ENCODE measurements at places on chromosomes 7 and 10.

DNA sequence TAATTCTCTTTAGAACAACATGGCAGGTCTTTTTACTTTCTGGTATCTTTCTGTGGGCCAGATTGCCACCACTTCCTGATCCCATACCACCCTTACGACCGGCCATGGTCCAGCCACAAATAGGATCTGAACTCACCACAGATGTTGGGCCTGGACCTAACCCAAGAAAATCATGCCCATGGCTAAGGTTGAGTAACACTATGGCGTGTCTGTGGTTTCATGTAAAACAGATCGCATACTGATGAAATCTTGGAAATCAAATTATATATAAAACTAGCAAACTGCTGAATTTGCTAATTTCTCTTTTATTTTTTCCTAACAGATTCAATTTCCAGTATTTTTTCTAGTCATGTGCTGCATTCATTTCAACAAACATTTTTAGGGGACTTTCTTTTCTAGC is 77.2 kb downstream of the CH25H start:
- no peak for DNase-seq

- no peak for DNase-seq
Observed at GRCh38 chr7:22577470-22578001, 77.5 kb upstream of the STEAP1B start.

- DNase-seq: no peak
Observed at GRCh38 chr10:123004298-123004697, 4.3 kb downstream of the IKZF5 start.

DNA sequence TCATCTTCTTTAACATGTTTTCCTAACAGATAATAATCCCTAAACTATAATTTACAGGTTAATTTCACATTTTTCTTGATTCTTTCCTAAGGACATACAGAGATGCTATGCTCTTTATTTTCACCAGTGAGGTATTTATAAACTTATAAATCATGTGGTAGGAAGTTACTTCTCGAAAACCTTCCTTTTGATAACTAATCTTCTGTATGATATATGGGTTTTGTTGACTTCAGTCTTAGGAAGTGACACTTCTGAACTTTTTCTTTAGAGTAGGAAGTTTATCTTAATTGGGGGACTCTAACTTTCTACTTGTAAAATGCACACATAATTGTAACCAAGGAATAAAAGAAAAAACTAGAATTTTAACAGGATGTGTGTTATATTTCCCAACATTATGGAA is 9.8 kb upstream of the PNPLA8 start:
- DNase-seq: no peak

- no peak for DNase-seq
Observed at GRCh38 chr10:117391436-117392205, 16.4 kb upstream of the PDZD8 start.

DNA sequence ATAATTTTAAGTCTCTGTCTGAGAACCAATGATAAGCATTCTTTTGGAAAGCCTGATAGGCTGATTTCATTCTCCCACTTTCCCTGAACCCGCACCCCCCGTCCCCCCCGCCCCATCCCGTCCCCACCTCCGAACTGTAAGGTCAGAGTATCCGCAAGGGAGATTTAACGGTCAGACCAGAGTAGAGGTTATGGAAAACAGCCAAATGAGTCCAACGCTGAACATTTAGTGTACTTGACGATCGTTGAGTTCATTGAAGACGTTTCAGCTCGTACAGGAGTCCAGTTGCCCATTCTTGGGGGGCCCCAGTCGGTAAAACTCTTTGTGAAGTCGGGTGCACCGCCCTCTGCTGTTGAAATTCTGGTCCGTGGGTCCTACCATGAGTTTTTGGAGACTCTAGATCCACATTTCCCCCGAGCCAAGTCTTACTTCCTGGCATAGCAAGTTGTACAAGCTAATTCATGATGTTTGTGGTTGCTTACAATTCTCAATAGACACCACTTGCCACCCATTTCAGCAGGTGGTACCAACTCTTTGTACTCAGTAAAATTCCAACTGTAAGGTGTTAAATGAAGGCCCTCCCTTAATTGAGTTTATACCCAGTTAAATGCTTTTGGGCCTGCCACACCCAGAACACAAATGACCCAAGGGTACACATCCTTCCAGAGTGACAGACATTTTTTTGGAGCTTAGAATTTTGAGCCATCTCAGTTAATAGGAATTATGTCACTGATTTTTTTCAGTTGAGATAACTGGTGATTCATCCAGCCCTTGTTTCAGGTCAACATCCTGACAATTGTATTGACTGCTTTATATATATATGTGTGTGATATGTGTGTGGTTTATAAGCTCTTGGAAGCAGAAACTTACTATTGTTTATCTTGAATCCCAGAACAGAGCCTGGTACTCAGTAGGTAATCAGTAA is 1.2 kb downstream of the MARCHF5 start:
- DNase-seq: no peak

DNA sequence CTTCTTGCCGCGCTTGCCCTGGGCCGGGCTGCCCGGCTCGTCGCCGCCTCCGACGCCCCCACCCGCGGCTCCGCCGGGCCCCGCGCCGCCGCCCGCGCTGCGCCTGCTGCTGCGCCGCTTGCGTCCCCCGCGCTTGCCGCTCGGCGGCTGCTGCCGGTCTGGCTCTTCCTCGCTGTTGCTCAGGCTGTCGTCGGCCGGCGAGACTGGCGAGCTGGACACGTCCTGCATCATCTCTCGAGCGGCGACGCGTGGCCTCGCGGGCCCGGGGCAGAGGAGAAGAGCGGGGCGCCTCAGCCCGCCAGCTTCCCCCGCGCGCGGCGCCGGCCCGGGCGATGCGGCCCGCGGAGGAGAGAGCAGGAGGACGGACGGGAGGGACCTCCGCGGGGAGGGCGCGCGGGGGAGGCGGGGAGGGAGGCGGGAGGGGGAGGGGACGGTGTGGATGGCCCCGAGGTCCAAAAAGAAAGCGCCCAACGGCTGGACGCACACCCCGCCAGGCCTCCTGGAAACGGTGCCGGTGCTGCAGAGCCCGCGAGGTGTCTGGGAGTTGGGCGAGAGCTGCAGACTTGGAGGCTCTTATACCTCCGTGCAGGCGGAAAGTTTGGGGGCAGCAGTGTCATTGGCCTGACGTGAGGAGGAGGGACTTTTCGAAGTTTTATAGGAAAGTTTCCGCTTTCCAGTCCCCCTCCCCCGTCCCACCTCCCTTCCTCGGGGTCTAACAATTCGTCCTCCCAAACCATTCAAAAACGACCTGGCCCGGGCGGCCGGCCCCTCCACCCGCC is at the start of gene TWIST1:
Gene TWIST1, minus strand, starts transcription at position 546 of the 779 bp plus-strand sequence. Its CDS starts 315 bp downstream, at position 231.
- DNase-seq: no peak

DNA sequence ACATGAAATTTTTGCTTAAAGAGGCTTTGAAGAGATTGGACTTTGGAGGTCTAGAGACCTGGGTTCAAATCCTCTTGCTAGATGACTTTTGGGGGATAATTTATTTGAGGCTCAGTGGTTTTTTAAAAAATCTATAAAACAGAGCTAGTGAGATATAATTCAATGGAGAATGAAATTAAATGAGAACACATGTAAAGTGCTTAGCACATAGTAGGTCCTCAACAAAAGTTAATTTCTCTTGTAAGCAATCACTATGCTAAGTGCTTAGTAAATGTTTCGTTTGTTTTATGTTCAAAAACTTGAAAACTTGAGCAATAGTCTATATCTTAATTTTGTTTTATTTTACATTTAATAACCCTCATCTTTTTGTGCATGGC is 64.8 kb downstream of the LRMDA start:
- DNase-seq: no peak

GRCh38 chr10:59342000-59342399 is 20.3 kb downstream of the FAM13C start:
- DNase-seq: no peak

- DNase-seq: no peak
Observed at GRCh38 chr7:27901028-27901760, 161.2 kb downstream of the TAX1BP1 start.

DNA sequence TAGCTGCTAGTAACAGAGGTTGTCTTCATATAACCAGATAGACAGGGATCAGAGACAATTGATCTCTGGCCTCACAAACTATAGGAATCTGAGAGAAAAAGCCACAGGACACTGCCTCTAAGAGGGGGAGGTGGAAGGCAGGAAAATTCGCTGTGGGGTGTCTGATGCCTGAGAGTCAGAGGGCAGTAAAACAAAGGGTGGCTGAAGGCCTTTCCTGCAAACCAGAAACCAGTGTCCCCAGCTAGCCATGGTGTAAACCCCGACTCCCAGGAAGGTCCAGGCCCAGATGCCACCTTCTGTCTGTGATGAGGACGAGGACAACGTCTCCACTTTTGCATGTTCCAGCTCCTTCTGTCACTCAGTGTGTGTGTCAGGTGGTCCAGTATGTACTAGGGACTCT is 215.1 kb downstream of the ADARB2 start:
- no peak for DNase-seq

GRCh38 chr10:122265896-122266295 is 5.2 kb upstream of the BTBD16 start:
- no peak for DNase-seq

DNA sequence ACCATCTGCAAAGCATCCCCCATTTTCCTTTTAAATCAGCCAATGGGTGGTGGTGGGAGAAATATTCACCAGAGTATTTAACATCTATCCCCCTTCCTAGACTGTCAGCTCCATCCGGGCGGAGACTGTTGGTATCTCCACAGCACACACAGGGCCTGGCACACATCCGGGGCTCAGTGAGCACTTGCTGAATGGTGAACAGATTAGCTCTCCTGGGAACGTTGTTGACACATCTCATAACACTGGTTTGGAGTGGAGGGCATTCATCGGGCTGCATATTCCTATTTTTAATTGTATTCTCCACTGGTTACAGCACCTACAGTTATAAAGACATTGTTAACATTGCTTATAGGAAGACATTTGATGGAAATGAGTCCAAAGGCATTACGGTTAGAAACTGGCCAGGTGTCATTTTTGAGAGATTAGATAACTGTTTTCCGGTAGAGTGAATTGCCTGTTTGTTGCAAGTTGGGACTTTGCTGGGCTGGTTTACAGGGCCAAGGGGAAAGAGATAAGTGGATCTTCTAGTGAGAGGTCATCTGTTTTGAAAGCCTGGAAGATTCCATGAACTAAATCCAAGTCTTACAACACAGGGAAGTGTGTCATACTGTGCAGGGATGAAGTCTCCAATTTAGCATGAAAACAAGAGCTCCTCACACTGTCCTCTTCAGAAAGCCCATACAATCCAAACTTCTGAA is 101.8 kb downstream of the EGFR start:
- DNase-seq: no peak

GRCh38 chr7:77954773-77955555 is 156.4 kb downstream of the PHTF2 start:
- DNase-seq: no peak

DNA sequence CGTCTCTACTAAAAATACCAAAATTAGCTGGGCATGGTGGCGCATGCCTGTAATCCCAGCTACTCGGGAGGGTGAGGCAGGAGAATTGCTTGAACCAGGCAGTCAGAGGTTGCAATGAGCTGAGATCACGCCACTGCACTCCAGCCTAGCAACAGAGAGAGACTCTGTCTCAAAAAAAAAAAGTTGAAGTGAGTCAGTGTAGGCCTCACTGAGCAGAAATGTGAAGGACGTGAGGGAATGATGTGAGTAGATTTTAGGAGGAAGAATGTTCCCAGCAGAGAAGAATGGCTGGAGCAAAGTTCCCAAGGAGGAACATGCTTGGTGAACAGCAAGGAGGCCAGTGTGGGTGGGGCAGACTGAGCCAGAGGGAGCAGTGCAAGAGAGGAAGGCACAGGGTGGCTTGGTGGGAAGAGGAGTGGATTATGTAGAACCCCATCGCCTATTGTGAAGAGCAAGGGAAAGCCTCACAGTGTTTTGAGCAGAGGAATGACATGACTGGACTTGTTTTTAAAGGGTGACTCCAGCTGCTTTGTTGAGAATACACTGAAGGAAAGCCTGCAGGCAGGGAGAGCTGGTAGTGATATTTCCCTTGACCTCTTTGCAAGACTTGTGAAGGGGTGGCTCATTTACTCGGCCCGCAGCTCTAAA is 708.7 kb downstream of the SUGCT start:
- no peak for DNase-seq

- no peak for DNase-seq
Observed at GRCh38 chr7:151019130-151019447, 5.2 kb downstream of the ATG9B start.

DNA sequence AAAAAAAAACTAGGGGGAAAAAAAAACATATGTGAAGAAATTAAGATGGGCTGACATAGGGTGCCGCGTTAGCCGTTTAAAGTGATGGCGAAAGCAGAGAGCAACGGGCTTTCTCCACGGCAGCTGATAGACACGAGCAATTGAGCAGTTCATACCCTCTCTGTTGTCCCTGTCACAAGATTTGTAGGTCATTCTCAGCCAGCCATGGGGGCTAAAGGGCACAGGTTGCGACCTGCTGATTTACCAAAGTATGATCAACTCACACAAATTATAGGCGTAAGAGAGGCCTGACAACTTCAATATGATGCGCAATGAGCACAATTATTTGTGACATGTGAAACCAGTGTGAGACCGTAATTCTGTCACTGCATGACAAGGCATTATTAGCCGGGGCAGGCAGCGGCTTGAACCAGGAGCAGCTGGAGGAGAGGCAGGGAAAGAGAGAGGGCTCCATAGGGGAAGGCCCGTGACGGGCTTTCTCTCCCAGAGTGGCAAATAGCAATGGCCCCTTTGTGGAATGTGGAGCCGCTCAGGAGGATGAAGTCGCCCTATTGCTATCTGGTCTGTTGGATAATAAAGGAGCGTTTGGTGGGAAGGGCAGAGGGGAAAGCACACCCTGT is 195.1 kb upstream of the HABP2 start:
- no peak for DNase-seq

GRCh38 chr10:111873041-111873440 is 310.5 kb downstream of the GPAM start:
- DNase-seq: no peak

DNA sequence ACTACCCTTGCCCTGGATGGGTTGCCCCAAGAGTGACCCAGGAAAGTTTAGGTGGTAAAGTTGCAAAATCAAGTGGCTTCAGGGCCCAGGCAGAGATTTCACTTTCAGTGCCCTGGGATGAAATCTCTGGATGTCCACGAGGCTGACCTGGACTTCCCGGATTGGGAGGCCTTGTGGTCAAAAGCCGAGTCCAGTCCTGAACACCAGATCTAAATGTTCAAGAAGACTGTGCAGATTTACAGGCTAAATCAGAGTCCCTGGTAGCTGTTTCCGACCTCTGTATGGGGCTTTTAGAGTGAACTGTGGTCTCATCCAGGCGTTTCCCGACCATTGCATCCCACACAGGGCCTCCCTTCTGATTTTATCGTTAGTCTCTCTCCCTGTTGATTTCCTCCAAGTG is 95.3 kb downstream of the WDR11 start:
- no peak for DNase-seq

GRCh38 chr7:122913608-122914007 is 27.3 kb upstream of the CADPS2 start:
- no peak for DNase-seq

All from D721Med (cell line).